ENCODE measurements at places on chromosomes 11 and 22.

DNA sequence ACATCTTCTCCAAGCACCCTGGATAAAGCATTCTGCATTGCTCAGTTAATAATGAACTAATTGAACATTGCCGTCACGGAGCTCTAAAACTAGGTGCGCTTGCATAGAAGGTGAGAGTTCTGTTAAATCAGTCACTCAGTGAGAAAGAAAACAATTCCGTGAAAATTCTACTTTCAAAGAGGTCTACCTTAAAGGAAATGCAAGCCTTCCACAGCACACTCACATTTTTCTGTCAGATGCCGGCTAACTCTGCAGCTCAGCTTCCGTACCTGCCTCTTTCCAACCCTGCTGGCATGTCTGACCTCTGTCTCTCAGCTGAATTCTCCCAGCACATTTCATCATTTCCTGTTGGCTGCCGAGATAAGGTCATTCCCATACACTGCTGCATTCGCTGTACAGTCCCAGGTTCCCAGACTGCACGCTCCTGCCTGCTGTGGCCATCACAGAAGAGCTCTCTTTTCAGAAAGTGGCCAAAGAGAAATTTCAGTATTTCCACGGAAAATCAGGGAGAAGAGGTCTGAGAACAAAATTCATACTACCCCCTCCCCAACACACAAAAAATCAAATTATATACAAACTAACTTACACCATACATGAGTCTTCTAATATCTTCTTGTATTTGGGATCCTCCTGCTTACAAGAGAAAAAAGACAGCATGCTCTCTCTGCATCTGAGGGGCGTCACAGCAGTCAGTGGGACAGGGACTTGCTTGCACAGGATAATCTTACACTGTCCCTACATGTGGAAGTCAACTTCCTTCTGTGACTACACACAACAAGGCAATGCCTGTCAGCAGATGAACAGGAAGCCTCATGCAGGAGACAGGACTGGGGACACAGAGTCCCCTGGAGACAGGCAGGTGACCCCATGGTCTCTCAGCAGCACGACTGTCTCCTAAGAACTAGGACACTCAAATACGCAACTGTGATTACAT lies 55.1 kb downstream of the PACSIN2 start:
- peak; percentile 15 for DNase-seq

DNA sequence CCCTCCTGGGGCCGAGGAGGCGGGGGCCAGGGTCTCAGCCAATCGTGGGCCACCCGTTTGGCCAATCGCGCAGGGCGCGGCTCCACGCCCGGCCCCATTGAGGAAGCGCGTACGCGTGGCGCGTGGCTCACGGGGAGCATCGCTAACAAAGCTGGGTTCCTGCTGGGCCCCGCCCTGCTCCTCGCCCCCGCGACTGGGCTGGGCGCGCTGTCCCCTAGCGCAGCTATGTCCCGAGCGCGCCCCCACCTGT lies 614 bp upstream of the ASCL2 start:
- peak; percentile 34 for DNase-seq

DNA sequence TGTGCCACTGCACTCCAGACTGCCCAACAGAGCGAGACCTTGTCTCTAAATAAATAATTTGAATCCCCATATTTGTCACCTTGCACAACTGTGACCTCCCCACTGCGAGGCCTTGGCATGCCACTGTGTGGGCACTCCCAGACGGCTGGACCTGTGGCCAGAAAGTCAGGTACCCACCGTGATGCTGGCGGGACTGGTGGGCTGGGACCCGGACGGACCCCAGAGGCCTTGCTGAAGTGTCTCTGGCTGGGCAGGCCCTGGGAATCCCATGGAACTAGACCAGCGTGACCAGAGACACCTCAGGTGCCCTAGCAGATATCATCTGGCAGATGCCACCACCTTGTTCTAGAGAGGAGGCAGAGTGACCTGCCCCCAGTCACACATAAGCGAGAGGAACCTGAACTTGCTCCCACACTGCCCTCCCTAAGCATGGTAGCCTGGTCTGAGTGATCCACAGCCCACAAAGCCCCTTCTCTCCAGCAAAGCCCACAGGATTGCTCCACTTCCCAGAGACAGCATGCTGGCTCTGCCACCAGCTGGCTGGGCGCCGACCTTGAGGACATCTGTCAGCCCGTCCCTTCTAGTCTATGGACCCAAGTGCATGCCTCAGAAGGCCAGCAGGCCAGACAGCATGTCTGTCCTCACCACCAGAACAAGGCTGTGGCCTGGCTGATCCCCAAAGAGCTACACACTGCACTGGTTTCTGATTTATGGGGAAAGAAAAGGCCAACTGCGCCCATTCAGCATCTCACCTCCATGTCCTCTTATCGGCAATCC lies 9.5 kb downstream of the MACROD1 start:
- DNase-seq, result no peak

GRCh38 chr11:65428578-65429067 lies 6.0 kb downstream of the NEAT1 start:
- DNase-seq, result no peak

GRCh38 chr11:11966826-11967668 lies 41.4 kb downstream of the DKK3 start:
- DNase-seq, result peak; percentile 30

All from DMS153 (cell line).